ENCODE measurements at places on chromosomes 12 and 14.

DNA sequence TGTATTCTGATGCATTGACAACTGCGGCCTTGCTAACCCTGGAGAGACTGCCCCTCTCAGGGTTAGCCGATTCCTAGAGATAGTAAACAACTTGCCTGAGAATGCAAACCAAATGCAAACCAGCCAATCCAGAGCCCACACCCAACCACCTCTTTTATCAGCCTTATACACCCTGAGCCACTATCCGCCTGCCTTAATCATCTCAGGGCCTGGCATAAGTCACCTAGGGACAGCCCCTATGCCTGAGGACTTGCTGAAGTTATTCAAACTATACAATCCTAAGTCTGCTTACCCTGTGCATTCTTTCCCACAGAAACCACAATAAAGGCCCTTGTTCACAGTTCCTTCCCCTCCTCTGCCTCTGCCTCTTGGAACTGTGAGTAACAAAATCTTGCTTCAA, 177.2 kb downstream of the KCNA5 start:
- no peak for DNase-seq

- no peak for DNase-seq
Observed at GRCh38 chr12:69966409-69966808, 141.4 kb downstream of the MYRFL start.

DNA sequence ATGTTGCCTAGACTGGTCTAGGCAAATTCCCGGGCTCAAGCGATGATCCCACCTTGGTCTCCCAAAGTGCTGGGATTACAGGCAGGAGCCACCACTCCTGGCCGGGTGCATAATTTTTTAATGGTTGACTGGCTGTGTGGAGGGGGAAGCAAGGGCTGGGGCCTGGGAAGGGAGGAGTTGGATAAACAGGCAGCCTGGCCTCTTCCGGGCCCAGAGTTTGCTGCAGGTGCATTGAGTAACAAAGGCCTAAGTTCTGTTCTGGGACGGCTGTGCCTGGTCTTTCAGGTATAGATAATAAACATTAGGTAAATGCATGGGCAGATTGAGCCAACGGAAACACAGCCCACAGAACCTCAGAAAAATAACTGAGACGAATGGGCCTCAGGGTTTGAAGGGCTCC, 191.3 kb upstream of the TBX3 start:
- no peak for DNase-seq

DNA sequence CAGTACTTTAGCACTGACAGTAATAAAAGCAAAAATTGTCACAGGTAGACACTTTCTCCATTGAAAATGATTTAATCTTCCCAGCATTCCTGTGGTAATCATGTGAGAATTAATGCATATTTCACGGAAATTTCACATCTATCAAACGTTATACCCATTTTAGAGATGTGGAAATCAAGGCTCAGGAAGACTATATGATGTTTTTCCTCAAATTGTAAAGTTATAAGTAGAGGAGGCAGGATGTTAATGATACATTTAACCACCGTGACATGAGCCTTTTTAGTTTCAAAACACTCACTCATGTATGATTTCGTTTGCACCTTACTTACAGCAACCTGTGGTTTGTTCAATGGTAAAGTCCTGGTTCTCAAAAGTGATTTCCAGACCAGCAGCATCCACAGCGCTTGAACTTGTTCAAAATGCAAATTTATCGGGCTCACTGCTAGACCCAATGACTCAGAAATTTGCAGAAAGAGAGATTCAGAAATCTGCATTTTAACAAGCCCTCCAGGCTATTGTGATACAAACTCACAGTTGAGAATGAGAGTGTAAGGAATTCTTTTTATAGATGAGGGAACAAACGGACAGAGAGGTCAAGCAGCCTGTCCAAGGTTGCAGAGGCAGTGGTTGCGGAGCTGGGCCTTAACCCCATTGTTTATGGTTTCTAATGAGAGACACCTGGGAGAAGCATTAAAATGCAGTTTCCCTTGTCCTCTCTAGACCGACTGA, 654.8 kb upstream of the TBX3 start:
- no peak for DNase-seq

DNA sequence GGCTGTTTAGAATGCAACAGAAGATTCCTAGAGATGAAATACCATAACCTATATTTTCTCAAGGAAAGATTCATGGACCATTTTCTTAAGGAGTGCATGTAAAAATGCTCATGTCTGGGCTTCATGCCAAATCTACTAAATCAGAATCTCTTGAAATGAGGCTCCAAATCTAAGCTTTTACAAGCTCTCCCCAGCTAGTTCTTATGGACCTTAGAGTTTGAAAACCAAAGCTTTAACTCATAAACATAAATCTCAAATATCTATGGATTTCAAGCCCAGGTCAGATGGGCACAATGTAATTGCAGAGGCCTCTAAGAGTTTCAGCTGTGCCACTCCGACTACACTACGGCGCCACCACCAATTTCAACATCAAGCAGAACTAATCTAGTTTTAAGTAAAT, 117.3 kb upstream of the CAND1 start:
- DNase-seq = no peak

DNA sequence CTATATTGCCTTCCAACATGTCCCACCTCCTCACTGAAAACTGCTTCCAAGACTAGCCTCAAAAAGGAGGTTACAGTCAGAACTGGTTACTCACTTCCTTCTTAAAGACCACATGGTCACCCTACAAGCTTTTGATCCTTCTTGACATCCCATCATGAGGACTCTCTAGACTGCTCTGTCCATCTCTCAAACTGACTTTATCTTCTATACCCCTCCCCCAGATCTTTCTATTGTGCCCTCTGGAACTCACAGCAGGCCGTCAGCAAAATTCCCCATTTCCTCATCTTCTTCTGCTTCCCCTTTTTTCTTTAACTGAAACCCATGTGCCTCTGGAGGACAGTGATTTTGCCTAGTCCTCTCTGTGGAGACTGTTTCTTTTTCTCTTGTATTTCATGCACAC, 18.1 kb upstream of the IGF1 start:
- DNase-seq = no peak

GRCh38 chr12:46794593-46795190, 31.1 kb downstream of the SLC38A4 start:
- no peak for DNase-seq

DNA sequence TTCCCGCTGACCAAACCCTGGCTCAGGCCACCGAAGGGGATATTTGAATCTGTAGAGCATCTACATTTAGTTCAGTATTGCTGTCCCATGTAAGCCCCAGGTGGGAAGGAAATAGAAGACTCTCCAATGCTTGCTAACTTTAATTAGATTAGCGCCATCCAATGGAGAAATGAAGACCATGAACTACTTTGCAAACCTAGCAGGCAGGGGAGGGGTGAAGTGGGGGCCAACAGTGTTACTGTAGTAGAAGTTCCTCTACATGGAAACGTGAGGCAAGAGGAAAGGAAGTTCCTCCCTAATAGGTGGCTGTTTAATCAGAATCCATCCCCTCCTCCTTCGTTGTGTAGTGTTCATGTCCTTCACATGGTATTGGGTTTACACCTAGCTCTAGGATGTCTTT, 9.3 kb upstream of the DENND5B start:
- DNase-seq = no peak

DNA sequence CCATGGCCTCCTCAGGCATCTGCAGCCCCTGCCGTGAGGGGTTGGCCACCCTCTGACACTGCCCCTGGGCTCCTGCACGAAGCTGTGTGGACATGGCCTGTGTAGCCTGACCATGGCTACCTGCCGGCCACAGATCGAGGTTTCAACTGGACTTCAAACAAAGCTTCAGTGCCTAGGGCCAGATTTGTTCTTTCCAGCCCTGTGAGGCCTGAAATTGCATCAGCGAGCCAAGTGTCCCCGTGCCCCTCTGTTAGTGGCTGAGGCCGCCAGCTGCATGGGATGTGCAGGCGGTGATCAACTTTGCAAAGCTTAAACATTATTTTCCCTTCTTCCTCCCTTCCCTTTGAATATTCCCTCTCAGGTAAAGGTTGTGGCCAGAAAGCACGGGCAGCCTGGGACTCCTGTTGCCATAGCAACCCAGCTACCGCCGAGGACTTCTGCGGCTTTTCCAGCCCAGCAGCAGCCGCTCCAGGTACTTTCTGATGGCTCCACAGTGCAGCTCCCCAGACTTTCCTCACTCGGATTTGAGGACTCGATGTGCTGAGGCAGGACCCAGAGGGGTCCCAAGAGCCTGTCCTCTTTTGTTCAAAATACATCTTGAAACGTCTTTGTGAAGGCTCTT, 35.8 kb downstream of the DDX51 start:
- DNase-seq = no peak

DNA sequence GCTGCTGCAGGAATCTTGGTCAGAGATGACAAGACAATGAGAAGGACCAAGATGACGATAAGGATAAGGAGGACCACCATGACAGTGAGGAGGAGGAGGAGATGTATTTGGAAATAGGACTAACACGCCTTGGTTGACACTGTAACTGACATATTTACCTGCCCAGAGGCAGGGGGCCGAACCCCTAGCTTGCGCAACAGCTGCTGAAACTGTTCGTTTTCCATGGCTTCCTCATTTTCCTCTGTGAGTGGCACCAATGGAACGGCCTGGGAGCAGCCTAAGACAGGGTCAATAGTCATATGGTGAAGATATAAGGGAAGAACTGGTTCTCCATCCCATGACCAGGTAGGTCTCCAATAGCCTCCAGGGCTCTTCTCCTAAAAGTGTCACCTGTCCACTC, 28.8 kb downstream of the TIMELESS start:
- DNase-seq = no peak

GRCh38 chr12:61863811-61864210, 396.4 kb upstream of the USP15 start:
- no peak for DNase-seq

DNA sequence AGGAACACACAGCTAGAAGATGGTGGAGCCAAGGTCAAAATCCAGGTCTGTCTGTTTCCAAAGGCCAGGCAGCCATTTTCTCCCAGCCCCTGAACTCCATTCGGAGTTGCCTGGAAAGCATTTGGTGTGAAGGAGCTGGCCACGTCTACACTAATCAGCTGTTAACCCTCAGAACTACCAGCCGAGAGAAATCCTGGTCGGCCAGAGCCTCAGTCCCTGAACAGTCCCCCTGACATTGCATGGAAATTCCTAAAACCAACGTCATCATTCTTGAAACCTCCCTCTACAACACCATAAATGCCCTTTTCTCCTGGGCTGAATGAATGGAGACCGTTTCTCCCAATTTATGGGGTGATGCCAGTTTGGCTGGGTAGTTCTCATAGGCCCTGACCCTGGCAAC, 245.6 kb downstream of the SLC41A2 start:
- no peak for DNase-seq

DNA sequence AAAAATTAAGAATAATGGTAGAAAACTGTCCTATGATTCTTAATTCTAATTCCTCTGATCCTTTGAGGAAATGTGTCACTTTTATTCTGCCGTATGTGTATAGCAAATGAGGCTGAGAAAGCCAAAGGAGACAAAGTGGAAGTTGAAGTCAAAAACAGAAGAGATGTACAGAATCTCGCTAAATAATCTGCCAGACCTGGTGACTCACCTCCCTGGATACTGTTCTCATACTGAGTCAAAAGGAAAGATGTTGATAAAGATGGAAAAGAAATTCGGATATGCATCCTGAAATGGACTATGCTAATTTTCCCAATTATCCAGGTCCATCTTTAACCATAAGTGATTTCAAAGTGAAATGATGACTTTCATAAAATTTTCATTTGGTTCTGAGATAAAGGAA, 92.5 kb downstream of the DUSP6 start:
- DNase-seq = no peak

GRCh38 chr12:1744932-1745331, 54.1 kb downstream of the ADIPOR2 start:
- DNase-seq = no peak

GRCh38 chr12:69150083-69150795, 89.1 kb upstream of the CPSF6 start:
- no peak for DNase-seq

- DNase-seq = no peak
Observed at GRCh38 chr14:31194095-31194494, 13.5 kb downstream of the HECTD1 start.

DNA sequence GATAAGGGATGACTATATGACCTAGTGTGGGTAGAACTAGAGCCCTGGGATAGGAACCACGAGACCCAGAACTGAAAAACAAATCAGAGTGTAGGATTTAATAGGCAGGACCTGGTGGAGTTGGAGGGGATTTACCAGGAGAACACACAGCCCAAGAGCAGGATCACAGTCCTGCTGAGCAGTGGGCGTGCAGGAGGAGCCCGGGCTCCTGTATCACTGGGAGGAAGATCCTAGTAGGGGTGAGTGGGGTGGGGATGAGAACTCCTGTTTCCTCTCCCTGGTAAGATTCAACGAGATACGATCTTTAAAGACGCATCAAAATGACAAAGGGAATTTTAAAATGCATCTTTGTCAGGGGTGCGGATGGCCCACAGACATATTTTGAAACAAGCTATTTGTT, 220.1 kb downstream of the GALC start:
- no peak for DNase-seq

- no peak for DNase-seq
Observed at GRCh38 chr14:51663783-51664326, 12.1 kb downstream of the FRMD6 start.

DNA sequence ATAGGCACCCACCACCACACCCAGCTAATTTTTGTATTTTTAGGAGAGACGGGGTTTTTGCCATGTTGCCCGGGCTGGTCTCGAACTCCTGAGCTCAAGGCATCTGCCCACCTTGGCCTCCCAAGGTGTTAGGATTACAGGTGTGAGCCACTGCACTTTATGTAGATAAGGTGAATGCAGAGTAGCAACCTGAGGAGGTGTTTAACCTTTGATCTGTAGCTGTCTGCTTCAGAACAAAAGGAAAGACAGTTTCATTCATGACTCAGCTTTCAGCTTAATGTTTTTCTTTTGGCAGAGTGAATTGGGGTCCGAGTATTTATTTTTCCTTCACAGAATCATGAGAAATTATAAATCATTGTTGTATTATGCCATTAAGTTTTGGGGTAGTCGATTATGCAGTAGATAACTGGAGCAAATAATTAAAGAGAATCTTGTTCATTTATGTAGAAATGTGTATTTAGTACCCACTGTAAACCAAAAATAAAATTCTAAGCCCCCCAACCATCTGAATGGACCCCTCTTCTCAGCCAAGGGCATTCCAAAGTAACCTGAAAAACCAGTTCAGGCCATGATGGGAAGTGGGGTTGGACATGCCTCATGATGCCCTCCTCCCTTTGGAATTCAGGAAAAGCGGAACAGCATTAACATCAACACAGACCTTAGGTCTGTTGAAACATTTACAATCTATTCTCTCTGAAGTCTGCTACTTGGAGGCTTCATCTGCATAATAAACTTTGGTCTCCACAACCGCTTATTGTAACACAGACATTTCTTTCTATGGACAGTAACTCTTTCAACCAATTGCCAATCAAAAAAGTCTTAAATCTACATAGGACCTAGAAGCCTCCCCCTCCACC, 10.7 kb upstream of the STX2 start:
- DNase-seq = no peak

DNA sequence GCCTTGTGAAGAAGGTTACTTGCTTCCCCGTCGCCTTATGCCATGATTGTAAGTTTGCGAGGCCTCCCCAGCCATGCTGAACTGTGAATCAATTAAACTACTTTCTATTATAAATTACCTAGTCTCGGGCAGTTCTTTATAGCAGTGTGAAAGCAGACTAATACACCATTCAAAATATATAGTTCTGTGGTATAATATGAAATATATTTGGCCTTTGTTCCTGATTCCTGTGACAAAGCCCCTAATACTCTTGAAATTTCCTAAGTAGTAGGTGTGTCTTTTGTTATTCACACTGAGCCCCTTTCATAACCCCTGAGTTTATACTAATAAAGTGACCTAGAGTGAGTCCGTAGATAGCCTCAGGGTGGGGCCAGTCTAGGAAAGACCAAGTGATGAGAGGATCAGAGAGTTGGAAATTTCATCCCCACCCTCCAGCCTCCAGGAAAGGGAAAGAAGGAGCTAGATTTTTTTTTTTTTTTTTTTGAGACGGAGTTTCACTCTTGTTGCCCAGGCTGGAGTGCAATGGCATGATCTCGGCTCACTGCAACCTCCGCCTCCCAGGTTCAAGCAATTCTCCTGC, 19.4 kb upstream of the STRN3 start:
- no peak for DNase-seq
